Fibroblast of upper back skin (primary cell): ENCODE measurements at places on chromosomes 2 and 18.
A peak's percentile ranks its signal among the peaks of the same experiment; 100 is the strongest.

- DNase-seq = no peak
These were observed 37.8 kb downstream of the NYAP2 start for GRCh38 chr2:225437319-225437718.

DNA sequence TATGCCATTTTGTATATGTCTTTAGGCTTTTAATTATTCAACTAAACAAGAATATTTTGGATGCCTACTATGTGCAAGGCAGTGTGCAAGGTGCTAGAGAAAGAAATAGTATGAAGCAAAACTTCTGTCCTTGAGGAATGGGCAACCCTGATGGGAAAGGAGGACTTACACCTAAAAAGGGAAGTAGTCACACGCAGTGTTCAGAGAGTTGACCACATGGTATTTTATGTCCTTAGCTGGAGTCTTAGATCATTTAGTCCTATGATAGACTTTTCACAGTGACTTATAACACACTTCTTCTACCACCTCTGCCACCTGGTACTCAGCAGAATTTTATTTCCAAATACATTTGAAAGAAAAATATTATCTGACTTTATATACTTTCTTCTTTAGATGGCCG lies 291.6 kb downstream of the PLCL1 start:
- no peak for DNase-seq

DNA sequence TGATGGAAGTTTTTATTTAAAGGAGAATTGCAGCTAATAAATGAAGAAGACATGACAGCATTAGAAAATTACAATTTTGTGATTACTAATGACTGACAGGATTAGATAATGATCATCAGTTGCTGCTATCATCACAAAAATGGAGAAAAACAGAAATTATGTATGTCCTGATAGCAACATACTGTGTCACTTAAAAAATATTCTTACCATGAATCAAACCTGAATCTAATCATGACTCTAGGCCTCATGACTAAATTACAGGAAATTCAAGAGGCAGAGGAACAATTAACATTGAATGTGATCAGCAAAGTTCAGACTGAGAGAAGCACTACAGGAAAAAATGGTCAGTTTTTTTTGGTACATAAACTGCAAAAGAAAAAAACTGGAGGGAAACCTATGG lies 147.8 kb downstream of the PMAIP1 start:
- peak; percentile 37 for DNase-seq

DNA sequence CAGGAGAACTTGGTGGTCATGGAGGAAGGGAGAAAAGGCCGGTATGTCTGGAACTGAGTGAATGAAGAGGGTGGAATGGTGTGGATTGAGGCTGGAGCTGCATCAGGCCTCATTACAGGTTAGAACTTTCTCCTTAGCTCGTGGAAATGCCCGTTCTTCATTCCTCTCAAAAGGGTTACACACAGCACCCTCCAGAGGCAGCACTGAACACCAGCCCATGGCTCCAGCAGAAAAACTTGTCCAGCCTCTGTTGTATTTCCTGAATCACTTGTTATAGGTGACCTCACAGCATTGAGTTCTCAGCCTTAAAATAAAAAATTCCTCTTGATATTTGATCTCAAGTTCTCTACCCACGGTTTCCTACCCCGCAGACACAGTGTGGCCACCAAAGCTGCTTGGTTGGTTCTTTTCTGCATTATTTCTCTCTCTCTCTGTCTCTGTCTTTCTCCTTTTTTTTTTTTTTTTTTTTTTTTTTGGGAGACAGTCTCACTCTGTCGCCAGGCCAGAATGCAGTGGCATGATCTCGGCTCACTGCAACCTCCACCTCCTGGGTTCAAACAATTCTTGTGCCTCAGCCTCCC lies 89.6 kb downstream of the ITGB1BP1 start:
- peak; percentile 80 for DNase-seq

- peak; percentile 26 for DNase-seq
These were observed 45.7 kb downstream of the ARL5A start for GRCh38 chr2:151782378-151783132.

- no peak for DNase-seq
These were observed 23.4 kb downstream of the MBD5 start for GRCh38 chr2:148044322-148044721.

GRCh38 chr2:158600155-158600802 lies 143.5 kb downstream of the PKP4 start:
- peak; percentile 92 for DNase-seq

DNA sequence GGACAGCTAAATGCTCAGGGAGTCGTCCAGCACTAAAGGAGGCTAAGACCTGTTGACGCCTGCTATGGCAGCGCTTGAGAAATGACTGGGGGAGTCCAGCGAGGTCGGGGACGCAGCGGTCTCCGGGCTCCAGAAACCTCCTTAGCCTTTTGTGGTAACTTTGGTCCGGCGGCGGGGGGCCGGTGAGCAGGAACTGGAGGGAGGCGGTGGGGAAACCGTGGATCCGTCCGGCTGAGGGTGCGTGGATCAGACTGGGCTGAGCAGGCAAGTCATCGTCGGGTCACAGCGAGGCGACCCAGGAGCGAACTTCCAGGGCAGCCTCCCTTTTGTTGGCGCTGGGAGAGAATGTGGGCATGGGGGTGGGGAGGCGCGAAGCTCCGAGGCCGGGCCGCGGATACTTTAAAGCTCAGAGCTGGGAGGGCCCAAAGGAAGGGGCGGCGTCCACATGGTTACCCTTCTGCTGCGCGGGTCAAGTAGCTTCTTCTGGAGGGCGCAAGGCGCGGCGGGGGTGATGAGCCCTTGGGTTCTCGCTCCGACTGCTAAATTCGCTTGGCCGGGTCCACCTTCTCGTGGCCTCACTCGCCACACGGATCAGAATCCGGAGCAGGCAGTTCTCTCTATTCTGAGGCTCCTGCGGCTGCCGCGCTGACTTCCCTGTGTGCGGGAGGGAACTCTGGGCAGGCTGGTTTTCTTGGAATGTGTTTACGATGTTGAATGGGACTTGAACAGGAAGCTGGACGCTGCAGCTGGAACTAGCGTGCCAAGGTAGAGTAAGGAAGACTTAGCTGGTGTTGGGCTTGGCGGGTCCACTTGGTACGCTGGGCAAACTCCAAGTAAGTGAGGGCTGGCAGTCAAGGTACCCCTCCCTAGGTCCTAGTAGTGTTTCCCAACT lies 920 bp downstream of the GULP1 start:
- DNase-seq = peak; percentile 79

DNA sequence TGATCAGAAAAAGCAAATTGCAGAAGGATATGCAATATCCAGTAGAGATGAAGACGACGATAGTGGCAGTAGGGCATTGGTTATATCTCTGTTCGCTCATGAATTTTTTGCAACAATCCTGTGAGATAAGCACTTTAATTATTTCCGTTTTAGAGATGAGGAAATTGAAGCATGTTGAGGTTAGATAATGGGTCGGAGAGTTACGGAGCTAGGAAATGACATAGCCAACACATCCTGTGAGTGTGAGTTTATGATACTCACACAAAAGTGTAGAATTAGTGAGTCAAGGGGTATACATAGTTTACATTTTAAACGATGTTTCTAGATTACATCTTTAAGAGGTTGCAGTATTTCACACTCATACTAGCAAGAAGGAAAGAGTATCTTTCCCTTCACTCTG lies 123.1 kb upstream of the ARL4C start:
- no peak for DNase-seq

DNA sequence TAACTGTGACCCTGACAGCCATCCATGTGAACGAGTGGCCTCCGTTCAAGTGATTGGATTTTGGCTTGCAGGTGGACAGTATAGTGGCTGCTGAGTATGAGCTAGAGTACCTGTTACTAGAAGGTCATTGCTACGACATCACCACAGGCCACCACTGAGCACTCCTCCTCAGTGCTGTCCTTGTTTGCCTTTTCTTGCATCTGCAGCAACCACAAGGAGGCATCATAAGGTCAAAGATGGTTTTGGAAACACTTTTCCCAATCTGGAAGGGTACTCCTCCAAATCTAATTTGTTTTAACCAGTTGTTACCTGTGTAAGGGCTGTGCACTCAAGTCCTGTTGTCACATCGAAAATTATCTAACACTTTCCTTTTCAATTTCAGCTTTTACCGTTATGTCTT lies 81.2 kb downstream of the UGGT1 start:
- DNase-seq = no peak

DNA sequence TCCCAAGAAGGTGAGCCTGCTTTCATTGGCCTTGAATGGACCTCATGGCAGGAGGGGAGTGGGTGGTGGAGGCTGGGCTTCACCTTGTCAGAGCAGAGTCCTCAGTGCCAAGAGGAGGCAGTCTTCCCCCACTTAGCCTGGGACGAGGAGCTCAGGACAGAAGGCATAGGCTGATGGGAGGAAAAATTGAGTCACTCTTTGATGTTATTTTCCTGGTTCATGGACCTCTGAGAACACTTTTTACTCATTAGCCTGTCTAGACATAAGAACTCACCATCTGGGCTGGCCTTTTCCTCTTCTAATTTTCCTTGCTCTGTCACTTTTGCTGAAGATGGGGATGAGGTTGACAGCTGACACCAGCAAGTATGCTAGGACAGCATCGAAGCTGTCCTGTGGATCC lies 225.7 kb upstream of the TNP1 start:
- DNase-seq = peak; percentile 93

DNA sequence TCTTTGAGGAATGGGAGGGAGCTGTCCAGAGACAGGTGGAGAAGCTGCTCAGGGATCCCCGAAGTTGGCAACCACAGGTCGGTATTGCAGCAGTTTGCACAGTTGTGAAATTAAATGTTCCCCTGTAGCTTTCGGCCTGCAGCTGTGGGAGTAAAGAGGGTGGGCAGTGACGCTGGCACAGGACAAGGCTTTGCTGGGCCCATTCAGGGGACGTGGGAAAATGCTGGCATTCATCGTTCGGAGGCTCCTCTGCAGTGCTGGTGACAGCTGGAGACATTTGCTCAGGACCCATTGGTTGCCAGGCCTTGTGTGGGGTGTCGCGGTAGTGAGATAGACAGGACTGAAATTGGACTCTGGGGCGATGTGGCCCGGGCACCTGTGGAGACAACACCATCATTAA lies 173.7 kb downstream of the MYCN start:
- DNase-seq = no peak

GRCh38 chr2:150520887-150521664 lies 33.6 kb upstream of the RND3 start:
- peak; percentile 62 for DNase-seq

DNA sequence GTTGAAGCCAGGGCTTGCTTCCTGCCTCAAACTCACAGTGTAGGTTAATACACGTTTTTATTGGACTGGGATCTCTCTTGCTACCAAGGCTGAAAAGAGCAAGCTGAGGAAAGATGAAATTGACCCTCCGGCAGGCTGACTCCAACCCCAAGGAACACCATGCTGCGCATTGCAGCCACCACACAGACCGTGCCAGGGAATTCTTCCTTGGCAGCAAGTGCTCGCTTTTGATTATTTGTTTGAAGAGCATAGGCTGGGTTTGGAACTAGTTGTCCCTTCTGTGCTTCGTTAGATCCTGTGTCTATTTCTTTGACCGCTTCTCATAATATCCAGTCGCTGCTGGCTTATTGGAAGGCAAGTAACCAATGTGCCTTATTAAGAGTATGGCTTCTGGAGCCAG lies 34.4 kb upstream of the DARS1 start:
- DNase-seq = no peak

- DNase-seq = no peak
These were observed 723 bp upstream of the SLC30A3 start for GRCh38 chr2:27263287-27264252.

- no peak for DNase-seq
These were observed 9.7 kb downstream of the OXER1 start for GRCh38 chr2:42754021-42754775.

DNA sequence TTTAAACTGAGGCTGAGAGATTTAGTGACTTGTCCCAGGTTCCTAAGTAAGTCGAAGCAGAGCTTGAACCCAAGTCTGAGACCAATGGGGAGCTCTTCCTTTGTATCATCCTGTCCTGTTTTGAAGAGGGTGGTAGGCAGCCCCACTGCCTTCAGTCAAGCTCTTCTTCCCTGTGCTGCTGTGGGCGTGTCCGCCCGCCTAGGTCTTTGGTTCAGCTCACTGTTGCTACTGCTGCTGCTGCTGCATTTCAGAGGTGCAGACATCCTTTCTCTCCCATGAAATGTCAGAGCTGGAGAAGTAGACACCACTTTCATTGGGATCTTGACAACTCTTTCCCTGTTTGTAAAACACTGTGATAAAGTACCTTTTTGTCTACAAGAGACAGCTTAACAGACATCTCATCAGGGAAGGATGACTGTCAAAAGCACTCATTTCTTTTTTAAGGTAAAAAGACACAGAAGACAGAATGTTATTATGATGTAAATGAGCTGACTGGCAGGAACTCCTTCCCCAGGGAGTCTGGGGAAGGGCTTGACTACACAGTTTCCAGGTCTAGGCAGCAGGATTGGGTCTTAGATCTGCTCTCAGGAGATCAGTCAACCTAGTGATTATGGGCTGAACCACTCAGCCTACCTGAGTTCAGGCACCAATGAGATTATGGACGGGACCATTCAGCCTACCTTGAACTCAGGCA lies 91.7 kb upstream of the TRIB2 start:
- DNase-seq = no peak

DNA sequence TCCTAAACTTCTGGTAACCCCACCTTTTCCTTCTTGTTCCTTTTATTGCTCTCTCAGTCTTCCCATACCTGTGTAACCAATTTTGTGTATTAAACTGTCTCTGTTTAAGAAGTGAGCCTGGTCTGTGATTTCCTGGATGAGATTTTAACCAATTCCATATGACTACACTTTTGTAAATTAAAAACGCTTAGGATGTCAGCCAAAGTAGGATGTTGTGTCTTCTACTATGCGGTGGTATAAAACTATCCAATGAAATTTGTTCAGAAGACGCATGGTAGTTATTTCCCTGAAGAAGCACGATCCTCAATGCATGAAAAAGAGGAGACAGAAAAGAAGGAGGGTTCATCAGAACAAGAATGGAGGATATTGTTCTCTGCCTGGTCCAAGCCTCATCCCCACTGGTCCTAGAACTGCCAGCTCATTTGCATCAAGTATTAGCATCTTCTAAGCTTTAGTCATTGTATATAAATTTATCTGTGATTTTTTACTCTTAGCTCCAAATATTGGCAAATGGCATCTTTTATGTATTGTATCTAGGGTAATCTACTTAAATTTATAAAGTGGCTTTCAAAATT lies 127.4 kb downstream of the TGIF1 start:
- DNase-seq = peak; percentile 71

DNA sequence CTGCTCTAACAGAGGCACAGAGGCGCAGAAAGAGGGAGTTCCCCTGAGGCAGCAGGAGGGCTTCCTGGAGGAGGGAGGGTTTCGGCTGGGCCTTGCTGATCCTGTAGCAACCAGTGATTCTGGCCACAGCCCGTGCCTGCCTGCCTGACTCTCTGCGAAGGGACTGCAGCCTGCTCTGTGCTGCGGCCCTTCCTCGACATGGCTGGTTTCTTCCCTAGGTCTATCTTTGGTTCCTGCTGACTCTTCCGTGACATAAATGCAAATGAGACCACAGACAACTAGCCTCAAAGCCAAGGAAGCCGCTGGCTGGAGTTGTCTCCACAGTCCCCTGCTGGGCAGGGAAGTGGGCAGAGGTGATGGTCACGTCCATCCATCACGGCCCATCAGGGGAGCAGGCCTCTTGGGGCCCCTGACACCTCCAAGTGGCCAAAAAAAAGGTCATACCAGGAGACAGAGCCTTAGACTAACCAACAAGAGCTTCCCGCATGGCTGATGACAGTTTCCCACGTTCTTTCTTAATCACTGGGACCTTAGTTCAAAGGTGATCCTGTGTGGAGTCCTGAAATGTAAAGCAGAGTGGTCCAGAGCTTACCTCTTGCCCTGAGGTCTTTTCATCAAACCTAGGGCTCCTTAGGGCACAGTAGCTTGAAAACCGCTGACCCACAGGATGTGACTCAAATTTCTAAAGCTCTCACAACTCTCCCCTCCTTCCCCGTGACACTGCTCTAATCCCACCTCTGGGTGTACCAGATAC lies 55.3 kb downstream of the HS1BP3 start:
- peak; percentile 47 for DNase-seq
